ENCODE measurements at places on chromosomes 16 and 17. TPM values are rescaled to one million over a fixed set of nuclear protein-coding genes. Genes with fewer than 3 reads are reported as not detected.

The NKD1 gene
- not detected for total RNA-seq

The NPIPA3 gene
- total RNA-seq: 0.11 TPM

The TUBG1 gene
- total RNA-seq: 11.5 TPM

The CCDC57 gene
- total RNA-seq: 3.9 TPM

The BRICD5 gene
- 1.1 TPM for total RNA-seq

The GUCY2D gene
- total RNA-seq: not detected

The WNK4 gene
- total RNA-seq: 1.5 TPM

The SOCS1 gene
- 0.17 TPM for total RNA-seq

The ZNF652 gene
- 16.2 TPM for total RNA-seq

The SRCIN1 gene
- total RNA-seq: under 0.01 TPM

The KRTAP4-5 gene
- not detected for total RNA-seq

The SCNN1G gene
- 2.2 TPM for total RNA-seq

The PLSCR3 gene
- total RNA-seq: 15.1 TPM

The SBK1 gene
- total RNA-seq: under 0.01 TPM

The TOP2A gene
- total RNA-seq: 16.1 TPM

The NPIPA7 gene
- total RNA-seq: 0.43 TPM

The PCYT2 gene
- total RNA-seq: 25.2 TPM

The MPHOSPH6 gene
- 16.8 TPM for total RNA-seq

The OSBPL7 gene
- 5.0 TPM for total RNA-seq

The TBC1D3H gene
- total RNA-seq: not detected

The CUEDC1 gene
- 5.1 TPM for total RNA-seq

The ZP2 gene
- total RNA-seq: 0.11 TPM

The RHBDF2 gene
- 7.9 TPM for total RNA-seq

The SLC38A8 gene
- total RNA-seq: not detected

The PRRT2 gene
- total RNA-seq: 0.09 TPM

The GRAPL gene
- 71.3 TPM for total RNA-seq

The DOC2B gene
- 7.8 TPM for total RNA-seq

The SULT1A1 gene
- 3.2 TPM for total RNA-seq

The EME2 gene
- 3.8 TPM for total RNA-seq

The SEZ6L2 gene
- 0.98 TPM for total RNA-seq

The MSLN gene
- 0.17 TPM for total RNA-seq

The ABCA8 gene
- 0.26 TPM for total RNA-seq

The CXCL16 gene
- total RNA-seq: 0.54 TPM

The KRTAP3-1 gene
- total RNA-seq: not detected

The DDX5 gene
- total RNA-seq: 503 TPM

All from dermis lymphatic vessel endothelial cell (primary cell).